GM18507 (cell line): ENCODE measurements at places on chromosomes 12 and 14.

DNA sequence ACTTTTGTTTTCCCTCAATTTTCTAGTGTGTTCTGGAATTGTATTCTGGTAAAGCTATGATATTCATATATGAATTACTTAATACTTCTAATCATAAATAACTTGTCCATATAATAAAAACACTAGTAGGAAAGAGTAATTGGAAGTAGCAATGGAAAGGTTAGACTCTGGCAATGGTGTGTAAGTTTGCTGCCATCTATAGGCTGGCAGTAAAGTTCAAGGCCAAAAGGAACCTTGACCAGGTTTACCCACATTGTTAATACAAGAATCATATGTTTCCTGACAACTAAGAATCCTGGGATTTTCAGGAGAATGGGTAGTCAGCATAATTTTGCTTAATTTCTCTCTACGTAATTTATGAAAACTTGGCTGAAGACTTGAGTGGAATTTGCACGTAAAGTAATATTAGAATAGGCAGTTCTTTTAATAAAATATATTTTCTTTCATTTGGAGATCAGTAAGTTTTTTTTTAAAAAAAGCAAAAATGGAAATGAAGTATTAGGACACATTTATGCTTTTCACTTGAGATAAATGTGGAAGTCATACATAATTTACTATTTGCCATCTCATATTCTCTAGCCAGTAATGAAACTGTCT, 926.7 kb downstream of the GALC start:
- no peak for DNase-seq

- DNase-seq, result no peak
These were observed 463.1 kb downstream of the RAD51B start for GRCh38 chr14:68282479-68283377.

GRCh38 chr12:28316049-28316448, 125.8 kb downstream of the CCDC91 start:
- DNase-seq, result no peak

DNA sequence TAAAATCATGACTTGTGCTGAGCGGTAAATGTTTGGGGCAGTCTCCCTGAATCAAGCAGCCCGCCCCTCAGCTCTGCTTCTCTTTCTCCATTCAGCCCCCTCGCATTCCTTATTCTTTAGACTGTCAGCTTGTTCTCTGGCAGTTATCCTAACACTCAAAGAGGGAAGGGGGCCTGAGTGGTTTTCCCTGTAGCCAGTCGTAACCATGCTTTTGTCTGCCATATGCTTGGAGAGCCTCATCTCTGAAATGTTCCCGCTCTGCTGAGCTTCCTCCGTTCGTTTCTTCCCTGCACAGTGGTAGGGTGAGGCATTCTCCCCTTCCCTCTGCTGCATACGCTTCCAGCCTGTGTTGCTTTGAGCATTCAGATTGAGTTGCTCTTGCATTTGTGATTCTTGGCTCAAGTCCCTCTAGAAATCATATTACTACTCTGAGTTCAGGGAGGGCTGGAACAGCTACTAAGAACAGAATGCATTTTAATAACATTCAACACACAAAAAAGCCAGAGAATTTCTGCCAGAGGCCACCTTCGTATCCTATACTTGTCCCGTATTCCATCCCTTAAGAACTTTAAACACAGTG, 119.7 kb downstream of the FBXL14 start:
- DNase-seq, result no peak

DNA sequence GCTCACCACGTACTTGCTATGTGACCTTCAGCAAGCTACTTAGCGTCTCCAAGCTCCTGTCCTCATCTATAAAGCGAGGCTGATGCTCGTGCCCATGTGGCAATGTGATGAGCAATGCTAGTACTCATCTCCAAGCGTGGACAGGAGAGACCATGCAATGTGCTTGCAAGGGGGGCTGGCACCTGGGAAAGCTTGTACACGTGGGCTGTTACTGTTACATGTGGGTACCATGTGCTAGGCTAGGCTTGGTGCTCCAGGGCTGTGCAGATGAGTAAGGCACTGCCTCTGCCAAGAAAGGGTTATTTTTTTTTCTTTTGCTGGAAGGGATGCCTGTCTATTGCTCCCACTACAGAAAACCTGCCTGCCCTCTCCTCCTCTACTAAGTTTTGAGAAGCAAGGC, 46.6 kb downstream of the TSPAN11 start:
- DNase-seq, result no peak

GRCh38 chr12:11959117-11959823, 111.5 kb upstream of the BCL2L14 start:
- DNase-seq, result no peak

DNA sequence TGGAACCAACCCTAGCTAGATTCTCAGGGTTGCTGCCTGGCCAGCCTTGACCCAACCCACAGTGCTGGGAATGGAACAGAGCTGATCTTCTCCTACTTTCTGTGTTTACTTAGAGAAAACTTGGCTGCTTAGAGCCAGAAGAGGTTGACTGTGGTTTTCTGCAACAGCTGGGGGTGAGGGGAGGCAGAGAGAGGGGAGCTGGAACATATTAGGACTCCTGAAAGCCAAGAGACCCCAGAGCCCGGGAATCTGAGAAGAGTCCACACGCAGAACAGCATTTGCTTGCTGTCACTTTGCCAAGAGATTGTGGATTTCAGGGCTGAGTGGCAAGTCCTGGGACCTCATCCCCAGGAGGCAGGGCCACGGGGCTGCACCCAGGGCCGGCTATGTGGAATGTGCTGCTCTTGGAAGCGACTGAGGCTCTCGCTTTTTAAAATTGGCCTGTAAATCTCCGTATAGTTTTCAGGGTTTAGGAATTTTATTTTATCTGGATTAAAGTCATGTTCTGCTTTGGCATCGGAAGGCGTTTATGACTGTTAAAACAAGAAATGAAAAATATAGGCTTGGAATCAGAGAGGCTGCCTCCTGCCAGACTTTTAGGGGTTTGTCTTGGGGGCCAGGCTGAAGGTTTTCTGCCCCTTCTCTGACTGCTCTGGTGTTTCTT, 22.3 kb upstream of the MED13L start:
- DNase-seq, result no peak

DNA sequence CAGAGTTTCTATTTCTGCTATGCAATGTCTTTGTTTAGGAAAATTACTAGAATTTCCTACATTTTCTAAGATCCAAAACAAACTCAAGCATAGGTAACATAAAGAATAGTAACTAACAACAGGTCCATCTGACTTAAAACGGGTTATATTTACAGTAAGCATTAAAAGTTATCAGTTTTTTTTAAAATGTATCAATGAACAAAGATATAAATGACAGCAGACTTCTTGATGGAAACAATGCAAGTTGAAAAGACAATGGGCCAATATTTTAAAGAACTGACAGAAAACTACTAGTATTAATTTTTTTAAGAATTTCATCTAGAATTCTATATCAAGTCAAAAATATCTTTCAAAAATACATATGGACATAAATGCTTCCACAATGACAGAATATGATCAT, 367.1 kb upstream of the MGAT4C start:
- DNase-seq, result no peak

DNA sequence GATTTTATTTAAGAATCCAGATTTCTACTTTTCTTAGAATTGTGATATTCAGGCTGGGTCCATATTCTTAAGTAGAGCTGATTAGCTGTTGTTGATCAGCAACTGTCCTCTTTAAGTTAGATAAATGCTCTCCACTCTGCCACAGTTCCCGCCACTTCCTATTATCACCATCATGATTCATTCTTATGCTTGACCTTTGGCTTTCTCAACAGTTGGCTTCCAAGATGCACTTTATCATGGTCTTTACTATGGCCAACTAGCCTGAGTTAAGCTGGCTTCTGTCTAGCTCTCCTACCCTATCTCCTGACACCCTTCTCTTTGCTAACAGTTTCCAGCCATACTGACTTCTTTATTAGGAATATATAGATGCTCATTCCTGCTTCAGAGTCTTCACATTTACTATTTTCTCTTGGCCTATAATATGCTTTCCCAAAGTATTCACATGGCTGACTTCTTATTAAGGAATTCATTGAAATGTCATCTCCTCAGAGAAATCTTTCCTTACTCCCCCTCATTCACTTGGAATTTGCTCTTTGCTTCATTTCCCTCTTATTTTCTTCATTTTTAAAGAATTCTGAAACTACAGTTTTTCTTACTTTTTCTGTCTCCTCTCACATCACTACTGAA, 149.0 kb upstream of the IGF1 start:
- no peak for DNase-seq

DNA sequence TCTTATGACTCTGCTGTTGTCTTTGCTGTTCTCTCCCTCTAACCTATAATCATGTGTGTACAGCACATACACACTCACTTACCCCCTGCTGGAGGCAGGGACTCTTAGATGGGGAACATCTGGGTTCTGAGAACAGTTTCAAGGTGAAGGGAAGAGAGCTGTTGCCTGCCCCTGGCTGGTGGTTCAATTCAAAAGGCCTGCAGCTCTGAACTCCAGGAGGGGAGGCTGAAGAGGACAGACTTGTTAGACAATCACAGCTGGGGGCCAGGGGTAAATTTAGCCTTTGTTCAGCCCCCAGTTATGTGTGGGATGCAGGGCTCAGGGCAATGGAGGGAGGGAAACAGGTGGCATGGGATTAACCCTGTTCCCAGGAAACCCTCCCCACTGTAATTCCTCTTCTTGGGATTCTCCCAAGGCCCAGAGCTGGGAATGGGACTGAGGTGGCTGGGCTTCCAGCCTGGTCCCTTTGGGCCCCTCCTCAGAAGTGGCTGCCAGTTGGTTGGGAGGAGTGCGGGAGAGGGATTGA, 1.9 kb downstream of the MYL6B start:
- no peak for DNase-seq
